ENCODE measurements at places on chromosomes 16 and 17. TPM values are rescaled to one million over a fixed set of nuclear protein-coding genes. Genes with fewer than 3 reads are reported as not detected.

RHBDL1 gene
- total RNA-seq: 0.84 TPM

ASPA gene
- 0.89 TPM for total RNA-seq

FOXJ1 gene
- 1.5 TPM for total RNA-seq

DNA sequence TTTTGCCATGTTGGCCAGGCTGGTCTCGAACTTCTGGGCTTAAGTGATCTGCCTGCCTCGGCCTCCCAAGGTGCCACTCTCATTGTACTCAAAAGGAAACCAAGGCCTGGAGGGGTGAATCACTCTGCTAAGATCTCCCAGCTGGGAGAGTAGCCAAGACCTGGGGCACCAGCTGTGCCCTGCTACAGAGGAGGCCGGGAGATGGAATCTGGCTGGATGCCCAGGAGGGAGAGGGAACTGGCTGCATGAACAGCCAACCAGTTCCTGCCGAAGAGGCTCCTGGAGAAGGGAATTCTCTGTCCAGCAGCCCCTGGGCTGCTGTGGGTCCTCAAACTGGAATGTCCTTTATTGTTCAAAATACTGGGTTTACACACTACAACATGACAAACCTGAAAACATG lies 238.7 kb upstream of the CIBAR2 start:
- H3K36me3 ChIP-seq: no peaks in the 10 kb centered on the region
- H3K27me3 ChIP-seq: no peaks in the 10 kb centered on the region
- H3K27ac ChIP-seq: peak overlapping the region; percentile 54

- no peaks in the 10 kb centered on the region for H3K27me3 ChIP-seq
- peaks cover 2% of the 10 kb centered on the region for H3K4me1 ChIP-seq
- no peak for DNase-seq
- no peak overlapping the region for H3K4me3 ChIP-seq
- no peaks in the 10 kb centered on the region for H3K36me3 ChIP-seq
These were observed 3.5 kb upstream of the SNX29 start for GRCh38 chr16:11973070-11973469.

DNA sequence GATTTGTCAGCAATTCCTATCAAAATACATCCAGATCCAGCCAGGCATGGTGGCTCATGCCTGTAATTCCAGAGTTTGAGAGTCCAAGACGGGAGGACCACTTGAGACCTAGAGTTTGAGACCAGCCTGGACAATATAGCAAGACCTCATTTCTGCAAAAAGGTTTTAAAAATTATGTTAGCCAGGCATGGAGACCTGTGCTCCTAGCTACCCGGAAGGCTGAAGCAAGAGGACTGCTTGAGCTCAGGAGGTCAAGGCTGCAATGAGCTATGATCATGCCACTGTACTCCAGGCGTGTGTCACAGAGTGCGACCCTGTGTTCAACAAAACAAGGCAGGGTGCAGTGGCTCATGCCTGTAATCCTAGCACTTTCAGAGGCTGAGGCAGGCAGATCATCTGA lies 215.2 kb downstream of the CPPED1 start:
- H3K27ac ChIP-seq: no peak overlapping the region
- H3K4me3 ChIP-seq: no peak overlapping the region
- H3K4me1 ChIP-seq: no peaks in the 10 kb centered on the region
- no peaks in the 10 kb centered on the region for H3K27me3 ChIP-seq
